Head of caudate nucleus (tissue), 42 donors: ENCODE measurements at places on chromosomes 7 and 10.

- DNase-seq, result no peak
Observed at GRCh38 chr7:27198871-27199801, 755 bp downstream of the HOXA13 start.

DNA sequence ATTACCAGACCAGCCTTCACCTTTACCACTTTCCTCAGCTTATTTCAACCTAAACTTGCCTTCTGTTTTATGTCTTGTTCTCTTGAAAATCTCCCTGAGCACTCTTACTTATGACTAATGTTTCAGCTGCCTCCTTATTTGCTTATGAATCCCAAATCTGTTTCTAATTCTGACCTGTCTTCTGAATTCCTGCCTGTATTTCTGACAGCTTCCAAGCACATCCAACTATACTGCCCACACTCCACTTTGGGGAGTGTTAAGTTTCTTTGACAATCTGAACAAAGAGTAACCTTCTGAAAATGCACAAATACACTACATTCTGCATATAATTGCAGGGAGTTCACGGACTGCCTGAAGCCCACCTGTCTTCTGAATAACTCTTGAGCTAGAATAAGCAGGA, 48.7 kb downstream of the ARMC3 start:
- no peak for DNase-seq

DNA sequence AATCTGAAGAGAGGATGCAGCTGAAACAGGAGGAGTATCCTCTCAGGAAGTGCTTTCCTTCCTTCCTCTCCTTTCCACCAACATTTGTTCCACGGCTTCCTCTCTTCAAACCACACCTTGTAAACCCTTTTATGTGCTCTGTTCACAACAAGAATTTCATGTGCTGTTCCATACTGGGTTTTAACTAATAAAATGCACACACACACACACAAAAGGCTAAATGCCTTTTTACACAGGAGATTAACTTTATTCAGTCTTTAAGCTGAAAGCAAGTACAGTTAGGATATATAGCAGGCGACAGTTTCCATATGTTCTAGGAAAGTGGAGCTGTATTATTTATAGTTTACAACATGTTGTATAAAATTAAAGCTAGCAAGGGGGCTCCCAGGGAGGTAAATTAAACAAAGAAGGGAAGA, 106.7 kb downstream of the REEP3 start:
- no peak for DNase-seq

GRCh38 chr7:34162027-34162565, 256.8 kb downstream of the BMPER start:
- no peak for DNase-seq

DNA sequence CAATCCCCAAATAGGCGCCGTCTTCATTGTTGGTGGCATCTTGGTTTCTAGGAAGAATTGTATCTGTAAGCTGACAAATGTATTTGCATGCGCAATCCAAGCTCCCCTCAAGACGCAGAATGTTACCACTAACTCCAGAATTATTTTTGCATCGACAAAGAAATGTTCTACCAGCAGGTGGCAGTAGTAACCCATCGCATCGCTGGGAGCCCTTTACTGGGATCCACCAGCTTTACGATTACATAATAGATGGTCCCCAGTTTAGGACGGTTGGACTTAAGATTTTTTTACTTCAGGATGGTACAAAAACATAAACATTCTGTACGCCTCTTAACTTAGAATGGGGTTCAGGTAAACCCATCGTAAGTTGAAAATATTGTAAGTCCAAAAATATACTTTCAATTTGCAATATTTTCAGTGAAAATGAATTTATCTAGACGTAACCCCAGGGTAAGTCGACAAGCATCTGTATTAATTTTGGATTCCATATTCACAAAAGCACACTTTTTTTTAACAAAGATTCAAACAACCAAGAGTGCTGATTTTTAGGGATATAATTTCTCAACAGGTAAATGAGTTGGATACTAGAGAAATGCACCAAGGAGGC, 114.0 kb upstream of the COBL start:
- peak; percentile 73 for DNase-seq

GRCh38 chr10:59635502-59636290, 74.0 kb downstream of the SLC16A9 start:
- DNase-seq, result no peak

GRCh38 chr7:34673066-34673465, 15.0 kb downstream of the NPSR1 start:
- no peak for DNase-seq

DNA sequence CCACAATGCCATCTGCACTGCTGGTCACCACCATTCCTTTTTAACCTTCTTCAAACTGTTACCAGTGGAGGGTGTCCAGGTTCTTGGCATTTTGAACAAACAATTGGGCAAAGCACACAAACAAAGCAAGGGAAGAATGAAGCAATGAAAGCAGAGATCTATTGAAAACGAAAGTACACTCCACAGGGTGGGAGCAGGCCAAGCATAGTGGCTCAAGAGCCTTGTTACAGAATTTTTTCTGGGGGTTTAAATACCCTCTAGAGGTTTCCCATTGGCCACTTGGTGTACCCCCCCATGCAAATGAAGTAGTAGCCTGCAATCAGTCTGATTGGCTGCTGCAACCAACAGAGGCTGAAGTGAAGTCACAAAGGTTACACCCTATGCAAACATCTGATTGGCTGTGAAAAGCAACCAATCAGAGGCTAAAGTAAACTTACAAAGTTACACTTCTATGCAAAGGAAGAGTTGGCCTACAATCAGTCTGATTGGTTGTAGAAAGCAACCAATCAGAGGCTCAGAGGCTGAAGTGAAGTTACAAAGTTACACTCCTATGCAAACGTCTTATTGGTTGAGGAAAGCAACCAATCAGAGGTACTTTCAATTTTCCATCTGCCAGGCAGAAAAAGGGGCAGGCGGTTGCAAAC, 103.2 kb upstream of the WAC start:
- no peak for DNase-seq

DNA sequence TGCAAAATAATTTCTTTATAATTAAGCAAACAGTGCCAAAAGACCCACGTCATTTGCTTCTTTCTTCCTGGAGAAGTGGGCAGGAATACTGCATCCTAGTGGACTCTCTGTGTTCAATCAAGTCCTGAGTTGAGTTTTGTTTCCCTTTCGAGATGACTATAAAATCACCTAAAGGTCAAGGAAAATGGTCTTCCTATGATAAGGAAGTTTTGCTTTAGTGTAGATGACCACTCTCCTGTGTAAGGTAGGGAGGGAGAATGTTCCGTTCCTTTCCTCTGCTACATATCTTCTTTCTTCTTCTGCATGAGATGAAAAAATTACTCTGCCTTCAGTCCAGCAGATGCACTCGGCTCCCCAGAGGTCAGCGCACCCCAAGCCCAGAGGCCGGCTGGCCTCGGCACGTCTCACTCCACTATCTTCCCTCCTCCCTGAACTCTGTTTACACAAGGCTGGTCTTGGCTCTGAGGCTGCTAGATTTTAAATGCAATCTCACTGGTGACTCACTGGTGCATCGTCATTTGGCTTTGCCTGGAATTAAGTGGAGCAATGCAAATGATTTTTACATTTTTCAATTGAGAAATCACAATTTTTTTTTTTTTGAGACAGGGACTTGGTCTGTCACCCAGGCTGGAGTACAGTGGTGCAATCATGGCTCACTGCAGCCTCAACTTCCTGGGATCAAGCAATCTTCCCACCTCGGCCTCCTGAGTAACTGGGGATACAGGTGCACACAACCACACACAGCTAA, 18.6 kb upstream of the VDAC2 start:
- DNase-seq, result peak; percentile 26

- no peak for DNase-seq
Observed at GRCh38 chr7:112866424-112866823, 76.2 kb upstream of the TMEM168 start.

- DNase-seq, result no peak
Observed at GRCh38 chr10:23469596-23470237, 30.8 kb downstream of the OTUD1 start.

DNA sequence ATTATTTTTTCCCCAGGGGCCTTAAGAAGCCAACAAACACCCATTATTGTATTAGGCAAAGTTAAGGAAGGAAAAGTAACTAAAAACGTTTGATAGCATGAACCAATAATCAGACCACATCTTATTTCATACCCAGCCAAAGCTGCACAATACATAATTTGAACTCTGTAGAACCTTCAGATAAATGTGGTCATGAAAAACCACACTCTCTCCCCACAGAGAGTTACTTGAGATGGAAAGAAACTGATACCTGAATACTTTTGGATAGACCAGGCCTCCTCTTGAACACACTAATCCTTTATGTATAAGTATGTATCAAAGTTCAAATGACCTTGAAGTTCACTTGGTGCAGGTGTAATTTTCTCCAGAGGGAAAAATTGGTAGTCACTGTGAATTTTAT, 146.6 kb upstream of the FAM13C start:
- no peak for DNase-seq

DNA sequence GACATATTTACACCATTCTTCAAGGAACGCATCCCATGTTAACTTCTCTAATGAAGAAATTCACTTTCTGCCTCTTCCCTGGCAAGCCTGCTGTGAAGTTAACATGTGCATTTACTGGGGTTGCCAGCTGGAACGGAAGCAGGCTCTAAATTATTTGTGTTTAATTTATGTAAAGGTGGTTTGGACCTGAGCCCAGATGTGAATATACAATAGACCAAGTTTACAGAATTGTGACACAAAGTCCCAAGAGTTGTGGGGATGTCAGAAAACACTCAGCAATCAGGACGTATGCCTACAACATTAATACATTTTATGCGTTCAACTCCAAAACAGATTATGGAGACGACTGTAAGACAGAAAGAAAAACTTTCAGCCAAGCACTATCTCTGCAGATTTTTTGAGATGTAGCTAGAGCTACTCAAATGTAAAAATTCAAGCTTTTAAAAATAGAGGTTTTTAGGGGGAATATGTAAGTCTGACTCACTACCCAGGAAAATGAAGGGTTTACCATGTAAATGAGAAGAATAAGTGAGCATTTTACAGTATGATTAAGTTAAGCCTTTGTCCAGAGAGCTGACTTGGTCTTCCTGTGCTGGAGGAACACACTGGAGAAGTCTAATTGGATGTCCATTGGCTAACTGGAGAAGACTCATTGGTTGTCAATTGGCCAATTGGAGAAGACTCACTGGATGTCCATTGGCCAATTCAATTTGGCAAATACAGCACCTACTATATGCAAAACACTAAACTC, 19.5 kb downstream of the NRP1 start:
- no peak for DNase-seq

DNA sequence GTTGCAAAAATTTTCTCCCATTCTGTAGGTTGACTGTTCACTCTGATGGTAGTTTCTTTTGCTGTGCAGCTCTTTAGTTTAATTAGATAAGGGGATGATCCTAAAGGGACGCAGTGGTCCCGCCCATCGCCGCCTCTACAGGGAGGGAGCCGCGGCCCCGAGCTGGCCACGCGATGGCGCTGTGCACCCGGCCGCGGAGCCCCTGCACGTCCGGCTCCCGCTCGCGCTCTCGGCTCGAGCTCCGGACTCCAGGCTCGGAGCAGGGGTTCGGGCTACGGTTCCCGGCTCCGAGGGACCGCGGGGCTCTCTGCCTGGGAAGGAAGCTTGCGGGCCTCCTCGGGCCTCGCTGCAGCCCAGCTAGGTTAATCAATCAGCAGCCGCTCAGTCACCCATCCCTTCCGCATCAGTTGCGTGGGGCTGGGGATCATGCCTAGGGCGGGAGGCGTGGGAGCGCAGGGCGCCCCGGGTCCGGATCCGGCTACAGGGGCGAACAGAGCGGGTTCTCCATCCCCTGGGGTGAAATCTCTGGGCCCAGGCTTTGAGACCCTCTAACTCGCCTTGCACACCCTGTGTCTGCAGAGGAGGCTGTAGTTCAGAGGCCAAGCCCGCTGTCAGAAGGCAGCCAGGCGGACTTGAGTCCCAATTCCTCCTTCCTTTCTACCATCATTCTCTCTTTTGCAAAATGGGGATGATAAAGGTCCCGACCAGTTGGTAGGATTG, 97.9 kb downstream of the WDR11 start:
- DNase-seq, result peak; percentile 73

- DNase-seq, result no peak
Observed at GRCh38 chr7:121796936-121797656, 75.9 kb upstream of the PTPRZ1 start.

DNA sequence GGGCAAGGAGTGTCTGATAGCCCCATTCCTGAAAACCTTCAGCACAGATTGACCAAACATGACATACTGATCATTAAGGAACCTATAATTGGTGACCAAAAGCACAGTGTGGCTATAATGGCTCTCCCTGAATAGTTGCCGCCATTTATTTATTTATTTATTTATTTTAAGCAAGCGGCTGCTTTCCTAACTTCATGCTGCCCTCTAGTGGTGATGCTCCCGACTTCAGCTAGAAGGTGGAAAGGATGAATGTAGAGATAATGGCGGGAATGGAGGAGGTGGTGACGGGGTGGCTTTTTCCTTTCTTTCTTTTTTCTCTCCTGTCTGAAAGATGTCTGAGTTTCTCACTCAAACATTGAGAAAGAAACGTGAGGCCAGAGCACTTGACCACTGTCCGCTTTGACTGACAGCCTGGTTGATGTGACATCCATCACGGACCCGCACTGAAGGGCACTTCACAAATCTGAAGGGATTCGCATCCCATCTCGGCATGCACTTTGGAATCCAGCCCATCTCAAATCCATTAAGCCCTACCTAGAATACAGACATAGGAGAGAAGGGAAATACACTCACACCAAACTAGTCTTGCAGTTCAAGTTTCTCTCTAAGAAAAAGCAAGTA, 1090.1 kb downstream of the KCNMA1 start:
- peak; percentile 87 for DNase-seq

GRCh38 chr7:6409944-6410693, 37.6 kb downstream of the DAGLB start:
- no peak for DNase-seq

- DNase-seq, result no peak
Observed at GRCh38 chr10:70693619-70694335, 21.5 kb downstream of the ADAMTS14 start.

- DNase-seq, result no peak
Observed at GRCh38 chr10:130578532-130579289, 442.5 kb downstream of the GLRX3 start.

GRCh38 chr10:17768957-17769356, 17.0 kb downstream of the TMEM236 start:
- DNase-seq, result no peak

- DNase-seq, result no peak
Observed at GRCh38 chr7:129689995-129690581, 78.6 kb downstream of the NRF1 start.

DNA sequence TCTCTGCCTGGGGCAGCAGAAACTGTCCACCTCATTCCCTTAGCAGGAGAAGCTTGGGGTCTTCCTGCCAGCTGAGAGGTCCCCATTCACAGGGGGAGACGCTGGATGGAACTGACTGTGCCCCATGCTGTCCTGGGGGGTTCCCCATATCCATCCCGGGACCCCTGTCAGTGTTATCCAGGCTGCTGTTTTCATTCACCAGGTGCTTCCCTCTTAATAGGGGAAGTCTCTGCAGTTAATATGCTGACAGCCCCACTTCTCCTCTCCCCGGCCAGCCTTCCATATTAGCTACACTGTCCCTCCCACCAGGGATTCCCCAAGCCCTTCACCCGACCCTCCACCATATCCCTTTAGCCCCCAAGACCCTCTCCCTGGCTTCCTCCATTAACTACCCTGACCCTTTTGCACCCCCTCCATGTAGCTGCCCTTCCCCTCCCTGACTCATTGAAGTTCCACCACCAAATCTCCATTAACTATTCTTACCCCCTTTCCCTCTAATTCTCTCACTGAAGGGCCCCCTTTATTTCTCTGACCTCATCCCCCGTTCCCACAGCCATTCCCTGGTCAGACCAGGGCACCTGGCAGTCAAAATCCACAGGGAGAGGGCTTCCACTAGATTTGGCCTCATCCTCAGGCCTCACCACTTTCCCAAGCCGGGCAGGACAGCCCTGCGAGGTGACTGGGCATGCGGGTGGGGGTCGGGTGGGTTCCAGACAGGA, 92.0 kb upstream of the PAX2 start:
- no peak for DNase-seq
